ENCODE measurements at places on chromosomes 6 and 20. TPM values are rescaled to one million over a fixed set of nuclear protein-coding genes. Genes with fewer than 3 reads are reported as not detected.

The PERP gene
- 11.6 TPM for polyA plus RNA-seq

The POM121L2 gene
- 0.02 TPM for polyA plus RNA-seq

The SSTR4 gene
- polyA plus RNA-seq, result not detected

The SLCO4A1 gene
- 2.2 TPM for polyA plus RNA-seq

The SLC17A9 gene
- polyA plus RNA-seq, result 0.68 TPM

The SIRPD gene
- polyA plus RNA-seq, result not detected

The OSTM1 gene
- polyA plus RNA-seq, result 26.1 TPM

The GJA10 gene
- polyA plus RNA-seq, result not detected

The ULBP2 gene
- polyA plus RNA-seq, result 0.08 TPM

The TINAG gene
- not detected for polyA plus RNA-seq

The KCNK5 gene
- polyA plus RNA-seq, result 1.9 TPM

The PTPRK gene
- 24.0 TPM for polyA plus RNA-seq

The HSPA12B gene
- polyA plus RNA-seq, result 4.6 TPM

The PGBD1 gene
- 3.5 TPM for polyA plus RNA-seq

The CLDN20 gene
- polyA plus RNA-seq, result not detected

The GPSM3 gene
- 8.7 TPM for polyA plus RNA-seq

The TBC1D22B gene
- 7.4 TPM for polyA plus RNA-seq

The NKAIN2 gene
- 0.13 TPM for polyA plus RNA-seq

The JAG1 gene
- 37.5 TPM for polyA plus RNA-seq

The KCNK16 gene
- polyA plus RNA-seq, result not detected

The LY6G5C gene
- 3.7 TPM for polyA plus RNA-seq

The GGTLC1 gene
- not detected for polyA plus RNA-seq

The MBOAT1 gene
- polyA plus RNA-seq, result 8.5 TPM

The SLC2A10 gene
- polyA plus RNA-seq, result 18.4 TPM

The FOXA2 gene
- polyA plus RNA-seq, result not detected

The CYP21A2 gene
- polyA plus RNA-seq, result 4.8 TPM

The SNAP25 gene
- 6.3 TPM for polyA plus RNA-seq

The ZSWIM1 gene
- polyA plus RNA-seq, result 4.9 TPM

The ATAT1 gene
- 9.2 TPM for polyA plus RNA-seq

The HLA-DOA gene
- polyA plus RNA-seq, result 2.5 TPM

The SALL4 gene
- polyA plus RNA-seq, result 0.03 TPM

The C6orf163 gene
- 1.6 TPM for polyA plus RNA-seq

Data from ovary (tissue), 10 donors.